Esophagus squamous epithelium (tissue), 5 donors: ENCODE measurements at places on chromosomes 1 and 21. TPM values are rescaled to one million over a fixed set of nuclear protein-coding genes. Genes with fewer than 3 reads are reported as not detected.

DNA sequence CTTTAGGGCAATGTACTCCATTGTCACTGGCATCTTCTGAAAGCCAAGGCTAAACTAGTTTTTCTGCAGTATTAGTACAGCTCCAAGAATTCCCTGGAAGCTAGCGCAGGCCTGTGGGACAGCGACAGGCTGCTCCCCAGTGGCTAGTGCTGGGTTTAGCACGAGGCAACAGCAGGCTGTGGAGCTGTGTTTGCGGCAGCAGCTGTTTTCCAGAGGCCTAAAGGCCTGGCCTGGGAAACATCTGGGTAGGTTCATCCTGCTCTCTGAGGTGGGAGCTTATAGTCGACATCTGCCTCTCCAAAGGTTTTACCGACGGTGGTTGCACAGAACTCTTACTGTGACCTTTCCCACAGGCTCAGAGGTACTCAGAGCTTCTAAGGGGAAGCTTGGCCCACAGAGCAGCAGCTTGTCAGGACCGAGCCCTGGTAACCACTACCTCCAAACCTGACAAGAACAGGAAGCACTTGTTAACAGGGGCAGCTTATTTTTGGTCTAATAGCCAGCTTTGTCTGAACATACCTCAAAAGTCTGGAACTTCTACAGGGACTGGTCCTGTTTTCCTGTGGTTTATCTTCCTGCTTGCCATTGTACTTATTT, 17.2 kb downstream of the CC2D1B start:
- DNase-seq: no peak

GRCh38 chr21:44449473-44450363, 5.6 kb upstream of the LRRC3 start:
- DNase-seq: no peak

DNA sequence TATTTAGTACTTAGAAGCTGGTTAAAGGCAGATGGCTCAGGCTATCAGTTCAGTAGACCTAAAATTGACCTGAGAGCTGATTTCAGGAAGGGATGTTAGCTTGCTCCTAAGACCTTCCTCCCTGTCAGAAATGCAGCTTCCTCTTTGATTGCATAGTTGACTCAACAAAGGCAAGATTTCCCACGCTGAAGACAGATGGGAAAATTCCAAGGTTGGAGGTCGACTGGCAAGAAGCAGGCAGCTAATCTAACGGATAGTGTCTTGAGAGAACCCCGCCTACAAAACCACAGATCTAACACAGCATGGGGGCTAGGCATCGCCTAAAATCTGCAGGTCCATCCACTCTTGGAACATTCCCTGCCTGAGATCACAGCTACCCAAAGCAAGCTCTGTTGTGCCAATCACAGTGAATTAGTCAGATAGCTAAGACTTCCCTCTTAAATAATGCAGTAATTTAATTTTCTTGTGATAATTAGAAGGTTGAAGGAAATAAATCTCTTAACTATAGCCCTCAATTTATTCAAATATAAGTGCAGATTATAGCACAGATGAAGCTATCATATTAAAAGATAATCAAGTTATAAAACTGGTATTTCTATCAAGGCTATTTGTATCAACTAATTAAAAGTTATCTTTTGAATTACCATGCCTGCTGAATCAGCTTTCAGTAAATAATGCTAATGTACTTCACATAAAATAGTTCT, 357.8 kb upstream of the SGIP1 start:
- DNase-seq: no peak

DNA sequence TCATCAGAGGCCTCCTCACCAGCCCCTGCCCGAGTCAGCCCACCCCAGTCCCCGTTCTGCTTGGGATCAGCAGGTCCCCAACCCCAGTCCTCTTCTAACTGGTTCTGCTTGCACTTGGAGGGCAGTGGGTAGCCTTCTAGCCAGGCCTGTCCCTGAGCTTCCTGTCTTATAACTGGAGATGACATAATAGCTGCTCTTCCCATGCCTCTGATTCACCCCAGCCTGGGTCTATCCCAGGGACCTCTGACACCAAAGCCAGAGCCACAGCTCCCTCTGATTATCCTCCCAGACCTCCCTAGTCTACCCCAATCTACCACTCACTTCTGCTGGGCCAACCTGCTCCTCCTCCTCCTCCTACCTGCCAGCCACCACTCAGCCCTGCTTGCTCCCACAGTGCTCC, 31.4 kb downstream of the IQGAP3 start:
- DNase-seq: no peak

GRCh38 chr1:229407206-229408026, 26.5 kb downstream of the ACTA1 start:
- DNase-seq: no peak

DNA sequence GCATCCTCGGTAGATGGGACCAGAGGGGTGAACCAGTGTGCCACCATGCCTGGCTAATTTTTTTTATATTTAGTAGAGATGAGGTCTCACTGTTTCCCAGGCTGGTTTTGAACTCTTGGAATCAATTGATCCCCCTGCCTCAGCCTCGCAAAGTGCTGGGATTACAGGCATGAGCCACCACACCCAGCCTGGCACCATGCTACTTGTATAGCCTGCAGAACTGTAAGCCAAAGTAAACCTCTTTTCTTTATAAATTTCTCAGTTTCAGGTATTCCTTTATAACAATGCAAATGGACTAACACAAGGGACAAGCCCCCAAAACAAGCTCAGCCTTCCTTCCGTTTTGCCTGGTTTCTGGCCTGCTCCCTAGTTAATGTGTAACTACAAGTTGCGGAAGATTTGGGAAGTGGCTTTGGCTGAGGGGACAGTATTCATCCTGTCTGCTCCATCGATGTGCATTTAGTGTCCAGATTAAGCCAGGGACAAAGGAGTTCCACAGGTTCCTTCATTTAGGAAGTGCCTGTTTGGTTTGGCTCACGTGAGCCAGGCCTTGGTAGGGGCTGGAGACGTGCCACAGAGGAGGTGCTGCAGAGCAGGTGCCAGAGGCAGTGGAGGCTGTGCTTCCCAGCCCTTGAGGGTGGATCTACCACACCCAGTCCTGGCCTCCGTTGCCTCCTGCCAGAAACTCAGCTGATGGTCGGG, 4.4 kb downstream of the AVPR1B start:
- no peak for DNase-seq

DNA sequence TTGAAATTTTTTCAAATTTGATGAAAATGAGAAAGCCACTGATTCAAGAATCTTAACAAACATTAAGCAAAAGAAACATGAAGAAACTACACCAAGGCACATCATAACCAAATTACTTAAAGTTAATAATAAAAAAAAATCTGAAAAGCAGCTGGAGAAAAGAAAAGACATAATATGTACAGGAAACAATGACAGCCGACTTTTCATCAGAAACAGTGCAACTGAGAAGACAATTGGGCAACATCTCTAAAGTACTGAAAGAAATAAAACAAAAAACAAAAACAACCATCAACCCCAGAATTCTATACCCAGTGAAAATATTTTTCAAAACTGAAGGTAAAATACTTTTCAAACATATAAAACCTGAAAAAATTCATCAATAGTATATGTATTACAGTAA, 73.8 kb upstream of the DMRTA2 start:
- DNase-seq: no peak

DNA sequence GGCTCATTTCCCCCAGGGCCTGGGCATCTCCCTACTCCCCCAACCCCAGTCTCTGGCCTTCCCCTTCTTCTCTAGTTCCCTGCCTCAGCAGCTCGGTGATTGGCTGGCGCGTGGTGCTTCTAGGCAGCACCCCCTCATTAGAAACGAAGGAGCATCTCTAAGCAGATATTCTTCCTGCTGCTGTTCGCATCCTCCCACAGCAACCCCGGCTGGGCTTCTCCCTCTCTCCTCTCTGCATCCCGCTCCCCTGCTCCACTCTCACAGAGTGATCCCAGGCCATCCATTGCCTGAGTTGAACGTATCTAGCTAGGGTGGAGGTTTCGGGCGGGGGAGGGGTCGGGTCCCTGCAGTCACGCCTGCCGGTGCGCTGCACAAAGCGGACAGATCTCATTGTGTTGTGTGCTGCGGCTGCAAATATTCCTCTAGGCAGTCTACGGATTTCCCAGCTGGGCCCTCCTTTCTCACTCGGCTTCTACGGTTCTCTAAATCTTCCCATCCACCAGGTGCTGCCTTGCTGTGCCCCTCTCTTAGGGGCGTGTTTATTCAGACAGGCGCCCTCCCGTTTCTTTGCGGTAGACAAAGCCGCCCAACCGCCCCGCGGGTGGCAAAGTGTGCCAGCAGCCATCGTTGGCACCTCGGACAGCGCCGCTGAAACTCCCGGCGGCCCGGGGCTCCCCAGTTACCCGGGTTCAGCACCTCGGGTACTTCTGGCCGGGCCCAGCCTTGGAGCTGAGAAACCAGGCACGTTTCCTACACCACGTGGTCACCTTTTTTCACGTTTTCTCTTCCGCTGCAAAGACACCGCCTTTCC, 2.2 kb downstream of the CACNA1E start:
- no peak for DNase-seq

DNA sequence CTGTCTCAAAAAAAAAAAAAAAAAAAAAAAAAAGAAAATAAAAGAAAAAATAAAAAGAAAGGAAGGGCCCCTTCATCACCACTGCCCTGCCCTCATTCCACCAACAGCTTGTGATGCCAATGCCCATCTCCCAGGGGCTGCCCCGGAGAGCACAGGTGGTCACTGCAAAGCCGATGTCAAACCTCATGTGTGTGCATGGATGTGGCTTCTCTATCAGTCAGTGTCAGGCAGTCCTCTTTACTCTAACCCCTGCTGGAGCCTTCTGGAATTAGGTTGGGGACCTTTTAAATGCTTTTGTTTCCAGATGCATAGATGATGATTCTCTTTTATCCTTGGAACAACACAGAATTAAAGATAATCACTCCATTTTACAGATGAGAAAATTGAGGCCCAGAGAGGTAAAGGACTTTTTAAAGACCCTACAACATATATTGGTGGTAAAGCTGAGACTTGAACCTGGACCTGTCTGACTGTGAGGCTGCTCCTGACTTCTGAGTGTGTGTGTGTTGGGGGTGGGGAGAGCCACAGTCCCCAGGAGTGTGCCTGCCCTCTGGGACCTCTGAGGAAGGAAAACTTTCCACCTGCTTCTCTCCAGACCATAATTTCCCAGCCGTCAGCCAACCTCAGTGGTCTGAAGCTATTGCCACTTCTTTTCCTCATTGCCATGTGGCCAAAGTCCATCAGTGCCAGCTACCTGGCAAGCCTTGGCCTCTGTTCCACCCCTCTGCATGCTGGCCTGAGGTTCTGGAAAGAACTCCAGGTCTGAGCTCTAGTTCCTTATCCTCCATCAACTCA, 3.0 kb upstream of the TMEM54 start:
- no peak for DNase-seq

CADM3 gene
- 0.19 TPM for total RNA-seq

KIF14 gene
- total RNA-seq: 1.9 TPM

COL24A1 gene
- not detected for total RNA-seq

SPRR3 gene
- 22,357 TPM for total RNA-seq

S100B gene
- 14.7 TPM for total RNA-seq

LINGO4 gene
- total RNA-seq: not detected
